ENCODE measurements at places on chromosomes 13 and 19.
A peak's percentile ranks its signal among the peaks of the same experiment; 100 is the strongest.

DNA sequence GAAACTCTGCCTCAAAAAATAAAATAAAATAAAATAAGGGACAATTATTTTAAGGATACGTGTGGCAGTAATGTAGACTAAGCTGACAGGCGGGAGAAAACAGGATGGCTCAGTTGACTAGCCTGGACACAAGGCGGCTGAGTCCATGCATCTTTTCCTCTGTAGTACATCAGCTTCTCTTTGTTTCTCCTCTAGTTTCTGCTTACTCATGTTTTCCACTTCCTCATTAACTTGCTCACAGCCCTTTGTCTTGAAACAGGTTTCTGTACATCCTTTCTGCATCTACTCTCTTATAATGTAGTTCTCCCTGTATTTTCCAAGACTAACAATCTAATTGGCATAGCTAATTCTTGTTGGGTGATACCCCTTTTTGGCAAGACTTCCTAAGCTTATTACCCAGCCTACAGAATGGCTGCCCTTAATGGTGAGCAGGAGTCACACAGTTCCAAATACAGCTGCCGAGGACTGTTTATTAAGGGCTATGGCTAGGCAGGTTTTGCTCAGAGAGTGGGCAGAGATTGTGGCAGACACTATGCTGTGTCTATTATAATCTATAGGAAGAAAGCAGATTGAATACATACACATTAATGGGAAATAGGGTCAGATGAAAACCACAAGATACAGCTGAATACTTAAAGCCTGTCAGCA lies 58.7 kb upstream of the KLF5 start:
- peak; percentile 19 for DNase-seq

GRCh38 chr19:35751839-35752745 lies 3.7 kb downstream of the LIN37 start:
- no peak for DNase-seq

- DNase-seq: peak; percentile 31
These were observed 126.9 kb downstream of the ITGBL1 start for GRCh38 chr13:101579281-101579802.

DNA sequence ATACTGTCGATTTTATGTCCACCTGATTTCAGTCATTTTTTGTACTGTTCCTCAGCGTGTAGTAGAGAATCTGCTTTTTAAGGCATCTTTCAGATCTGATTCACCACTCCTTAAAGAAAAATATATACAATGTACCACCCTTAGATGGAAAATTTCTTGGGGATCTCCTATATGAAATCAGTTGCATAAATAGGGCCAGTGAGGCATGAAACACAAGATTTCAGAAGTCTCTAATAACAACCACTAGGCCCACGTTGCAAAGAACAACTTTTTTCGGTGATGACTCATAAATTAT lies 1.4 kb downstream of the USP12 start:
- peak; percentile 63 for DNase-seq

Measured in PC-3 (cell line).